ENCODE measurements at places on chromosomes 11 and 22.

DNA sequence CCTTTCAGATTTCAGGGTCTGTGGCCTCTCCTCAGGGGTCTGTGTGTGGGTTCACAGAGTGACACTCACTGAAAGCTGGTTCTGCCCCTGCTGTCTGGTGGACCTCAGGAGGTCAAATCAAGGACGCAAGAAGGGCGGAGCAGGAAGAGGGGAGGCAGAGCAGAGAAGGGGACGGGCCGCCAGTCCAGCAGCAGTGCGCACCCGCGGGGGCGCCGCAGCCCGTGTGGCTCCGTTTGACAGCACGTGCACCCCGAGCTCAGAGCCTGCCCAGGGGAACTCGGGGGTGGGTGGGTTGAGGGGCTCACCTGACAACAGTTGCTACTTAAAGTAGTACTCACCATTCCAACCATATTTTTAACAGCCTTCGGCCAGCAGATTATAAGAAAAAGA, 71.4 kb upstream of the PITPNB start:
- DNase-seq, result no peak

DNA sequence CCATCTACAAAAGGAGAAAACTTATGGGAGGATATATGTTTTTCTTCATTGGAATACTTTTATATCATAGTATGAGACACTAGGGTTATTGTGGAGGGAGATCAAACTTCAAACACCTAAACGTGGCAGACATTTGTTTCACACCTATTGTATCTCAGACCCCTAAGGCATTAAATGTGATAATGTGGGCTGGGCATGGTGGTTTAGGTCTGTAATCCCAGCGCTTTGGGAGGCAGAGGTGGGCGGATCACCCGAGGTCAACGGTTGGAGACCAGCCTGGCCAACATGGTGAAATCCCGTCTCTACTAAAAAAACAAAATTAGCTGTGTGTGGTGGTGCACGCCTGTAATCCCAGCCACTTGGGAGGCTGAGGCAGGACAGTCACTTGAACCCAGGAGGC, 75.5 kb downstream of the PRR5L start:
- DNase-seq, result no peak

GRCh38 chr11:8810540-8811301, 100.3 kb upstream of the AKIP1 start:
- DNase-seq, result no peak

GRCh38 chr11:84887055-84887629, 740.0 kb downstream of the DLG2 start:
- DNase-seq, result no peak

GRCh38 chr22:19622061-19622441, 92.3 kb upstream of the SEPTIN5 start:
- DNase-seq, result no peak

GRCh38 chr11:45459491-45459890, 173.3 kb upstream of the SYT13 start:
- DNase-seq, result no peak

DNA sequence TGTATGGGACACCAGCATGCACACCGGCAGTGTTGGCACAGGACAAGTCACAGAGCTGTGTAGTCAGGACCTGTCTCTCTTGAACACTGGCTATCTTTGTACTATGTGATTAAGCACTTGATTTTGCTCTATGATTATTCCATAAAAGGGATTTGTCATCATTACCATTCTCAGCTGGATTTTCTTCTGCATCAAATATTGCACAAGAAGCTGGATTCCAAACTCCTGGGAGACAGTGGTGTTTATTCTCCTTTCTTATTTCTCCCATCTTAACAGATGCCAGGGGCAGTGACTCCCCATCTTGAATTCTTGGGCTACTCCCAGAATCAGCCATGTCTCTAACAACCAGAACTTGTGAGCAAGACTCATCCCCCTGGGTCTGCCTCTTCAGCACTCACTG, 62.5 kb upstream of the GNAZ start:
- no peak for DNase-seq

- no peak for DNase-seq
Measured at GRCh38 chr11:132251061-132251460, 880.6 kb downstream of the NTM start.

DNA sequence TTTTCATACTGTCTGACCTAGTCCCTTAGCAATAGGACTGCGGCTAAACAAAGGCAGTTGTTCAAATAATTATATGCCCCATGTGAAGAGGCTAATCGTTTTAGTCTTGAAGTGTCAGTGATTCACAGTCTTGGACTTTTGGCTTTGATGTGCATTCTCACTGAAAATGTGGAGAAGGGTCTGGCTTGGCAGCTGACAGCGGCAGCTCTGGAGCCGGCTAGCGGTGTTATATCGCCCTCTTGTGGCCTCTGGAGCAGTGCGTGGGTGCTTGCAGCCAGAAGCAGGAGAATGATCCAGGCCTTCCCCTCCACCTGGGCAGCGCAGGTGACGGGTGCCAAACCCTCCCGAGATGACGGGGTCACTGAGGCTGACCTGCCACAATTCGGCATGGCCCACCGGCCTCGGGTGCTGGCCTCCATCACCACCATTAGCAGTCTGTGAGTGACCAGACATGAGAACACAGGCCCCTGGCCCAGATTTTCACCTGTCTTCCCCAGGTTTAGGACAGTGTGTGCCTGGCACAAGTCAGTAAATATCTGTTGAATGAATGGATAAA, 90.3 kb upstream of the PITPNB start:
- DNase-seq, result peak; percentile 46

- no peak for DNase-seq
Measured at GRCh38 chr11:17721242-17721999, 2.0 kb downstream of the MYOD1 start.

- no peak for DNase-seq
Measured at GRCh38 chr11:1335811-1336761, 26.7 kb upstream of the TOLLIP start.

- DNase-seq, result no peak
Measured at GRCh38 chr22:45972889-45973253, 4.1 kb downstream of the WNT7B start.

DNA sequence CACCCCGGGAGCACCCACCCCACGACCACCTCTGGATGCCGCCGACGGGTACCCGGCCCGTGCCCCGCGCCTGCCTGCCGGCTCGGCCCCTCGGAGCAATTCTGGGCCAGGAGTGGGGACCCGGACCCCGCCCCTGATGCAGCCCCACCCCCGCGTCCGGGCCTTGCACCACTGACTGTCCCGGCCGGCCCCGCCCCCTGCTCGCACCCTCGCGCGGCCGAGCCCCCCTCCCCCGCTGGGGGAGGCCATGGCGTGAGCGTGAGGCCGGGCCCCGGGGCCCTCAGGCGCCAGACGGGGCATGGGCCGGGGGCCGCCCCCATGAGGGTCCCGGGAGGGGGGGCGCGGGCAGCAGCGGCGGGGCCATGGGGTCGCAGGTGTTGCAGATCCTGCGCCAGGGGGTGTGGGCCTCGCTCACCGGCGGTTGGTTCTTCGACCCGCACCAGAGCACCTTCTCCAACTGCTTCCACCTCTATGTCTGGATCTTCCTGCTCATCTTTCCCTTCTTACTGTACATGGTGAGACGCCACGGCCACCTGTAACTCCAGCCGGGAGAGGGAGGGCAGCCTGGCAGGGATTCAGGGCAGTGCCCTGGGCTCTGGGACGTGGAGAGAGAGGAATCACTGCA, 486 bp downstream of the PCNX3 start:
- no peak for DNase-seq

DNA sequence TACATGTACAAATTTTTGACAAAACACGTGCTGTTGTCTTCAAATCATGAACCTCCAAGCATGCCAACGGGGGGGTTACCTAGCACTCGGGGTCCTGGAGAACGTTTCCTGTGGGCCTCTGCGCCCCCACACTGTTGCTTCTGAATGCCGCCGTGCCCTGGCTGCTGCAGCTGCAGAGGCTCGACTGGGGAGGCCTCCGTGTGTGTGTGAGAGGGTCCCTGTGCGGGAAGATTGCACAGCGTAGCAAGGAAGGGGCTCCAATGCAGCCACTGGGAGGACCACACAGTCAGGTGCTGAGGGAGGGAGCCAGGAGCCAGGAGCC, 1322.2 kb downstream of the TBC1D22A start:
- no peak for DNase-seq

- DNase-seq, result no peak
Measured at GRCh38 chr22:48210812-48211211, 1448.4 kb downstream of the TBC1D22A start.

- no peak for DNase-seq
Measured at GRCh38 chr11:133930053-133930766, 26.6 kb downstream of the IGSF9B start.

DNA sequence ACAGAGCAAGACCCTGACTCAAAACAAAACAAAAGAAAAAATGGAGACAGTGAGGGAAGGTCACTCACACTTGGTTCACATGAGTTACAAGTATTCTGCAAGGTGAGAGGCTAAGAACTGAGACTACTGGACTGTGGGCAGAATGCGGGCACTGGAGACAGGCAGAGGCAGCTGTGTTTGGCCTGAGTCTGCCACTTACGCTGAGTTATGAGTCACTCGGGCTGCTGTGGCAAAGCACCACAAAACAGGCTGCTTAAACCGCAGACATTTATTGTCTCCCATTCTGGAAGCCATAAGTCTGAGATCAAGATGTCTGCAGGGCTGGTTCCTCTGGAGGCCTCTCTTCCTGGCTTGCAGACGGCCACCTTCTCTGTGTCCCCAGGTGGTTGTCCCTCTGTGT, 122.8 kb downstream of the SHANK2 start:
- DNase-seq, result no peak

GRCh38 chr22:33272180-33272579, 214.0 kb upstream of the SYN3 start:
- DNase-seq, result no peak

DNA sequence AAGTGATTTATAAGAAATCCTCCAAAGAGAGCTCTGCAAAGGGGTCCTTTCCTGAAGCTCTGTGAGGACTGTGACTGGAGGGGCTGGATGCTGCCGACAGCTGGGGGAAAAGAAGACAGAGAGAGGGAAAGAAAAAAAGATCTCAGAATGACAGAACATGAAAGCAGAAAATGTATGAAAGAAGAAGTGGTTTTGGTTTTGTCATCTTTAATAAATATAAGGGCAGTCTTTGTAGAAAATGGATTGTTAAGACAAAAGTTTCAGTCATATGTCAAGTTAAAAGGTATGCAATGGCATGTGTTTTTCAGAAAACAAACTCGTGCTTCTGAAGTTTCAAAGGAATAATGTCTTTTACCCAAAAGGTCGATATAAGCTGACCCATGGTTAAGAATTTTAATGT, 105.5 kb downstream of the CCDC83 start:
- DNase-seq, result no peak

DNA sequence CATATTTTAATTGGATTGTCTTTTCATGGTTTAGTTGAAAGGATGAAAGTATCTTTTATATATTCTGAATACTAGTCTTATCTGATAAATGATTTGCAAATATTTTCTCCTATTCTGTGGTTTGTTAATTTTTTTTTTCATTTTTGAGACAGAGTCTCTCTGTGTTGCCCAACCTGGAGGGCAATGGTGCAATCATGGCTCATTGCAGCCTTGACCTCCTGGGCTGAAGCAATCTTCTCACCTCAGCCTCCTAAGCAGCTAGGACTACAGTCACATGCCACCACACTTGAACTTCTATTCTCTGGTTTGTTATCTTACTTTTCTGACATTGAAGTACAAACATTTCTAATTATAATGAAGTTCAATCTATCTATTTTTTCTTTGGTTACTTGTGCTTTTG, 30.0 kb upstream of the FAR1 start:
- DNase-seq, result no peak

DNA sequence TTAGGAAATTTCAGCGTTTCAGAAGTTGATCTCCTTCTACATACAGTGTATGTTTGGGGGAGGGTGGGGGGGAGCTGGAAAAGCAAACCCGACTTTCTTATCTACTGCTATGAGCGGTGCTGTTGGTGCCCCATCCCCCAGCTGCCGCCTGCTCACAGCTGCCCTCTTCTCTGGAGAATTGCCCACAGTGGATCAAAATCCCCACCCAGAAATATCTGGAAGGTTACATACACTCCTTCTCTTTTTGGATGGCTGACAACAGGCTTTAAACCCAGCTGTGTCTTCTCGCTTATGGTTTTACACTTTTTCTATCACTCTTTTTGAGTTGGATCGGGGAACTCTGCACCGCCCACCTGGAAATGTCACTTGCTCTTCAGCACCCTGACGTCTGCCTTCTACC, 56.4 kb downstream of the DHCR7 start:
- no peak for DNase-seq

DNA sequence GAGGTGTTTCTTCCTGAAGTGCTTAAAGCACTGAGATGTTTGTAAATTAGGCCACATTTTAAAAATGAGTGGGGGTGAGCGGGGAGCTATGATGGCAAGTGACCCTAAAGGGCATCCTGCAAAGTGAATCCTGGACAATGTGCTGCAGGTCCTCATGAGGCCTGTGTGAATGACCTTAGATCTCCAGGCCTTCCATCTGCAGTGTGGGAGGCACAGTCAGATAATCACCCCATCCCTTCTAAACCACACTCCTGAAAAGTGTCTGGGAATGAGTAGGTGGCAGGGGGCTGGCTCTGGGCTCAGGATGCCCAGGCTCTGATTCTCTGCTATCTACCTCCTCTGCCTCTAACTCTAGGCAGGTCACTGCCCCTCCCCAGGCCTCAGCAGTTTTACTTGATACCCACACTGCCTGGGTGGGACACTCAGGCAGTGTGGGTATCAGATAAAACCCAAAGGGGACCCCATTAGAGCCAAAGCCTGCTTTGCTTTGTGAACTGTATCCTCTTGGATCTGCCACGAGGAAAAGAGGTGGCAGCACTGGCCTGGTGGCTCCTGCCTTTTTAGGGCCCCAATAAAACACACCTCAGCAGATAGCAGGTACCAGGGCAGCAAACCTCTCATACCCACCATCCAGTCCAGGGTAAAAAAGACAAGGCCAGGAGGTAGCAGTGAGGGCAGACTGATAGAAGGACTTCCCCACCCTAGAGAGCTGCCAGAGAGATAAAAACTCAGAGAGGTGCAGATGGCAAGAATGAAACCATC, 10.5 kb downstream of the STARD10 start:
- no peak for DNase-seq

DNA sequence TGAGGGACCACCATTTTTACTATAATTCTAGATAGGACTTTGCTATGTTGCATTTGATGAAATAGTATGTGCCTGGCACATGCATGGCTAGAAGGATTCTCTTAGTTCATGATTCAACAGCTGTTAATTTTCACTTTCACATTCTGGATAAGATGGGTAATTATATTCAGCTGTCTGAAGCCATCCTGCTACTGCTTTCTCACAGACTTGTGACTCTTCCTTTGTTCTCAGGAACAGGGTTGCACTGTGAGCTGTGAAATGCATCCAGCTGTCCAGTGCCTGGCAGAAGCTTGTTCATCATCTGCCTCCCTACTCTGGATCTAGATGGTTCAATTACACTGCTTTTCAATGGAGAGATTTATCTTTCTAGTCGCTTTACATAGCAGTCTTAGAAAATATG, 610.1 kb upstream of the ANO5 start:
- DNase-seq, result no peak

GRCh38 chr11:60836866-60837515, 4.9 kb upstream of the CCDC86 start:
- DNase-seq, result no peak

- DNase-seq, result no peak
Measured at GRCh38 chr11:17979770-17980371, 33.0 kb downstream of the SERGEF start.
